Activated CD8-positive, alpha-beta memory T cell treated with anti-CD3 and anti-CD28 coated beads, Interleukin-2, amount 50 U/mL, for 4 hours (primary cell): ENCODE measurements at places on chromosomes 16 and 17.

- no peak for DNase-seq
Observed at GRCh38 chr16:88055356-88055755, 104.1 kb downstream of the BANP start.

DNA sequence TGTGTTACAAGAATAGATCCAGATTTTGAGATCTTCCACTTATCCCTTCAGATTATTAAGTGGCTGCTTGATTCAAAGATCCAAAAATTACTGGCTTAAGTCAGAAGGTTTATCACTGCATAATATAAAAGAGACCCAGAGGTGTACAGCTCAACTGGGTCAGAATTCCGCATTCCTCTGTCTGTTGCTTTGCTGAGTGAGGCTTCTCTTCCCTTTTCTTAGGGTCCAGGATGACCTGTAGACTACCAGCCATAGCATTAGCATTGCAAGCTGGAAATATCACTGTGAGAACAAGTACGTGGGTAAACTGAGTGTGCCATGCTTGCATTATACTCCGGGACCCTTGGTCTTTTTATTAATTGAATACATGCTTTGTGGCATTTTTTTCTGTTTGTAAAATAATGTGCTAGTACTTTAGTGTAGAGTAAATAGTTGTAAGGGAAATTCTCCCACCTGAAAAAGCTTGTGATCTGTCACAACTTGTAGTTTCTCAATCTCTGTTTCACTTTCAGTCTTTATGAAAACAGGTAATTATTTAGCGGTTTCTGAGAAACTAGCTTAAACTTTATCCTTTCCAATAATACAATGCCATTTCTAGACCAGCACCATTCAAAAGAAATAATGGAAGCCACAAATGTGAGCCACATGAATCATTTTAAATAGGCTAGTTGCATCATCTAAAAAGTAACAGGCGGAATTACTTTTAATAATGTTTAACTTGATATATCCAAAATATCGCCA is 61.6 kb downstream of the TNRC6C start:
- no peak for DNase-seq

DNA sequence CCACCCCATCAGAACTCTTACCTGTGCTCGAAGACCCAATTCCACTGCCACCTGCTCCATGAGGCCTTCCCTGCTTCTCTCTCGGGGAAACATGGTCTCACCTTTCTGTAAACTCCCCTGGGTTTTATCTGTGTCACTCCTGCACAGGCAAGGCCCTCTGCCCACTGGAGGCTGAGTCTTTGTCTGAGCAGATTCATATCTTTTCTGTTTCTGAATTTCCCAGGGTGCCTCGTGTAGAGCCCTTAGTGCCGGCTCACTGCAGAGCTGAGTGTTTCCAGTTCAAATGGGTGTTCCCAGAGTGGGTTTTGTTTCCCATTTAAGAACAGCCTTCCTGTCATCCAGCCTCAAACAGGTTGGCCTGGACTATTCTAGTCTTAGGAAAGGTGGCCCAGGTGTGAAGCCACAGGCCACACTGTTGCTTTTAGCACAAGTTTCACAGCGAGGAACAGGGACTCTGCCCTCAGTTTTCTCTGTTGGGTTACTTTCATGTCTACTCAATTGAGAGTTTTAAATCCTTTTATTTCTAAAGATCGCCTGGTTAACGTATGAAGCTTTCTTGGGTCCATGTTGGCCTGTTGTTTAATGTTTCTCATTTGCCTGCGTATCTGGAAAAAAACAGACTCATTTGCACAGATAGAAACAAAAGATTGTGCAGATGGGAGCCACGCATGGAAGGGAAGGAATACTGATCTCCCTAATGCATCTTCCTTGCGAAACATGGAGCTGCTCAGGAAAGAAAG is 228.7 kb downstream of the MSI2 start:
- no peak for DNase-seq

DNA sequence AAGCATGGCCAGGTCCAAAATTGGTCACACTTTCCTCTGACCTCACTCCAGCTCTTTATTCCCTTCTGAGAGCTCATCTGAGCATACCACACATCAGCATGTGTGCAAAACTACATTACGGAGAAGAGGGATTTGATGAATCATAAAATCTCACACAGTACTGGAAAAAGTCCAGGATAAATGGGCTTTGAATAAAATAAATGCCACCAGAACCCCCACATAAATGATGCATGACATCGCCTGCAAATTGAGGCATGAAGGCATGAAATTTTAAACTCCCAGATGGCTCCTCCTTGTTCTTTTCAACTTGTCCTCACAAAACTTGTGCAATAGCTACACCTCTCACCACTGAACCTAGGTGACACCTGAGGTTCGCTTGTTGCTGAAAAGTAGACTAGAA is 439.5 kb downstream of the CA10 start:
- DNase-seq: no peak

- DNase-seq: no peak
Observed at GRCh38 chr17:50505591-50506130, 2.6 kb upstream of the MYCBPAP start.

- DNase-seq: no peak
Observed at GRCh38 chr16:6560306-6561100, 772.1 kb upstream of the RBFOX1 start.
